ENCODE measurements at places on chromosomes 1 and 21.

DNA sequence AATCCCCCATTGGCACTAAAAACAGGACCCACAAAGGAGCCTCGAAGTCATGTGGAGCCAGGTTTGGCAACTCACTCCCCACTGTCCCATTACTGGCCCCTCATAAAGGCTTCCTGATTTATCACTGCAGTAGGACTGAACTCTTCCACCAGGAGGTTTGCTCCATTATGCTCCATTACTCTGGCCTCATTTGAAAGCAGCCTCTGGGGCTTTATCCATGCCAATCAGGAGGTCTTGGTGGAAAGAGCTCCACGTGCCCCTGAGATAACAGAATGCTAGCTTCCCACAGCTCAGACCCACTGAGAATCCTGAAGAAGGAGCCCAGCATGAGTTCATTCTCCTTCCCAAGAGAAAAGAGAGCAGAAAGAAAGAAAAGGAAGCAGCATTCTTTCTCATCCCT is 76.4 kb downstream of the HIVEP3 start:
- DNase-seq = no peak

GRCh38 chr1:10687782-10688408 is 108.6 kb downstream of the CASZ1 start:
- no peak for DNase-seq

GRCh38 chr1:234769986-234770795 is 160.2 kb upstream of the IRF2BP2 start:
- no peak for DNase-seq

- DNase-seq = no peak
Observed at GRCh38 chr1:228043281-228043848, 36.6 kb downstream of the WNT3A start.

DNA sequence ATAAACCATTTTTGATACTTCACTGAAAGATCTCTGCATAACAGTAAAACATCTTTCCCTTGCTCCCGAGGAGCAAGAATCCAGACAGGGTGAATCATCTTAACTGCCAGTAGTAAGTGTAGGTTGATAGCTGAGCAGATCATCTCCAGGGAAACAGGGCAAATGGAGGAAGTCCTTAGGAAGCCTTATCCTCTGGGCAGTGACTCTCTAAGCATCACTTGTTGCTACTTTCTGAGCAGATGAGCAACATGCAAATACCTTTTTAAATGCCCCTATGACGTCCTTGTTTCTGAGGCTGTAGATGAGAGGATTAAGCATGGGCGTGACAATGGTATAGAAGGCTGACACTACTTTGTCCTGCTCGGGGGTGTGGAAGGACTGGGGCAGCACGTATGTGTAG is 8.9 kb downstream of the OR2T11 start:
- DNase-seq = no peak
